ENCODE measurements at places on chromosomes 6 and 20.

DNA sequence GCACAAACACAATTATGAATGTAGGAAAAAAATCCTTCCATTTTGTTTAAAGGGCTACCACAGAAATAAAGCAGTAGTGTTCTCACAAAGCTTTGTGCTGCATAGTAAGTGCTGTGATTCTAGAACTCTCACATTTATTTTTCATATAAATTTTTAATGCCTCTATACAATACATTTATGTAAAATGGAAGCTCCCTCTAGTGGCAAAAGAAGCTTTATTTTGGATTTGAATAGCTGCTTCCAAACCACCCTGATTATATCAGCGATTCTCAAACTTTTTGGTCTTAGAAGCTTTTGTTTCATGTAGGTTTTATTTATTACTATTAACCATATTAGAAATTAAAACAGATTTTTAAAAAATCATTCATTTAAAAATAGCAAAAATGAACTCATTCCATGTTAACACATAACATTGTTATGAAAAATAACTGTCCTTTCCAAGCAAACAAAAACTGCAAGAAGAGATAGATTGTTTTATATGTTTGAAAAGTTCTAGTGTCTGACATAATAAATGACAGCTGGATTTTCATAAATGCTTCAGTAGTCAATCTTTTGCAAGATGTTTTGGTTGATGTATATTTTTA lies 38.4 kb downstream of the HS3ST5 start:
- DNase-seq: peak; percentile 4

- DNase-seq: no peak
These were observed 130.5 kb downstream of the CEBPB start for GRCh38 chr20:50320901-50321796.

DNA sequence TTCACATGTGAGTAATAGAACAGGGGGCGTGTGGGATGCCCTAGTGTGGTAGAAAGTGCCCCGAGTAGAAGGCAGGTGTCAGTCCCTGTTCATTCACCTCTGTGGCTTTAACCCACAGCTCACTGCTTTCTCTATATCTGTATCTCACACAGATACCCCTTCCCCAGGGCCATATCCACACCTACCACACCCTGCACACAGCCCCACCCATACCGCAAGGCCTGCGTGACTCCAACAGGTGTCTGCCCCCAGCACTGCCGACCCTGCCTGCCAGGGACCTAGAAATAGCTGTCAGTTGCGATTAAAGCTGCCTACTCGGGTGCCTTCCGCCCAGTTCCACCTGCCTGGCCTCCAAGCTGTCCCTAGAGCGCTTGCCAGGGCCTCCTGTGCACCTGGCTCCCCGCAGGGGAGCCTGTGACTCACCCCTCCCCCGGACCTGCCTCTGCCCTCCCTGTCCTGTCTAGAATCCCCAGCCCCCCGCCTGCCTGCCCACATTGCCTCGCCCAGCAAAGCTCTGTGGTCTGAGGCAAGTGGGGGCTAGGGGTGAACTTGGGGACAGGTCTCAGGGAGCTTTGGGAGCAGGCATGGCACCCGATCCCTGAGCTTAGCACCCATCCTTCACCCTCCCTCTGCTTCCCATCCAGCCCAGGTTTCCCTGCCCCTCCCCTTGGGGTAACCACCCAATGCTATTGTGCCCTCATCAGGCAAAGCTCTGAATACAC lies 38.3 kb upstream of the ID1 start:
- no peak for DNase-seq

GRCh38 chr6:90124874-90125510 lies 171.7 kb downstream of the BACH2 start:
- no peak for DNase-seq

DNA sequence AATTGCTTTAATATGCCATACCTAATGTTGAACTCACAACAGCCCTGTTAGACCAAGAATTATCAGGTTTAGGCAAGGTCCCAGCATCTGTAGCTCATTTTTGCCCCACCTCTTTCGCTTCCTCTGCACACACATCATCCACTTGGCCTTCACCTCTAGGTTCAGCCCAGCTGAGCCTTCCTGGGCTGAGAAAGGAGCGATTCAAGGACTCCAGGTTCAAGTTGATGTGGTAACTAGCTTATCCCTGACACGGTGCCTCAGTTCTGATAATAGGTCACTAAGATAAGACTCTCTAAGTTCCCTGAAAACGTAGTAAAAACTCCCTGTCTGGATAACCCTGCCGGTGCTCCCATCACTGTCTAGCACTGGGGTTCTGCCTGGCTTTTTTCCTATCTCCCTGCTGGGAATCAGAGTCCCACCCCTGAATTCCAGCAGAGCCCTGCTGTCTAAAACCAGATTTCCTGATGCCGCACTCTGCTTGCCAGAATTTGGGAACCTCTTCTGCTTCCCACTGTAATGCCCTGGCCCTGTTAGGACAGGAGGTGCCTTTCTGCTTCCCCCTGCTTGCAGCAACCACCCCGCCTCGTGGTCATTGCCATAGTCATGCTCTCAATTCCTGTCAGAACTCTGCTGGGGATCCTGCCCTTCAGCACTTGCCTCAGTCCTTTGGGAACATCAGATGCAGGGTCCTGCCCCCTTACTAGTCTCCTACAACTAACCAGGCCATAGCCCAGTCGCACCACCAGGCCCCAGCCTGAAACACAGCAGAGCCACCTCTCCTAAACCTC lies 47.6 kb downstream of the ALDH8A1 start:
- DNase-seq: no peak

- no peak for DNase-seq
These were observed at the start of gene DDAH2 for GRCh38 chr6:31728767-31729514. TSS of gene DDAH2 (minus strand) at chr6:31729299. CDS start at chr6:31729161, 138 bp downstream.

DNA sequence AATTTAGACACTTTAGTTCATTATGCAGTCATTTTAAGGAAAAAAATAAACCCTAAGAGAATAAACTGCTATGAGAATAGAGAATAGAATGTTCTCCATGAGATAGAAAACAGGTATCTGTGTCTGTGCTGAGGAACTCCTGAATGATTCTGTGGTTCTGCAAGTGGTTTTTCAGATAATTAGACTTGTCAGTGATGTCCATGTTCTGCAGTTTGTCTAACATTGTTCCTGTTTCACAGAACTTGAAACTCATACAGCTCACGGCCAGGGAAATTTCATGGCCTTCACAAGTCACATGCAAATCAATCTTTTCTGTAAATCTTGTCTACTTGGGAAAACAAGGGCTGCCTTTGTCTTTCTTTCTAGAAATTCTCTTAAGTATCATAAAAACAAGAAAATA lies 73.4 kb upstream of the HMGCLL1 start:
- no peak for DNase-seq

DNA sequence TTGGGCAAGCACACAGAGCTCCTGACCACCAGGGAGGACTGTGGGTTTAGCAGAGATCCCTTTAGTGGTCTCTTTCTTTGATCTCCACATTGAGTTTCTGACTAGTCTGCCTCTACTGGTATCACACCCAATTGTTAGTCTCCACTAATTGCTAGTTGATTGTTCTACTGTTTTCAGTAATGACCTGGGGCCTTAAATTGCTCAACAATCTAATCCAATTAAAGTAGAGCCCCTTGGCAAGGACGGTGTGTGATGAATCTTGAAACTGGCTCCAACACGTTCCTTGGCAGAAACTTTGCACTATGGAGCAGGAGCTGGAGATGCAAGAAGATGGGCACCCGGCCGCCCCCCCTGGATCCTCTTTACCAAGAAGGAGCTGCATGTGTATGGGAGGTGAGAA lies 12.3 kb downstream of the FAM50B start:
- no peak for DNase-seq

DNA sequence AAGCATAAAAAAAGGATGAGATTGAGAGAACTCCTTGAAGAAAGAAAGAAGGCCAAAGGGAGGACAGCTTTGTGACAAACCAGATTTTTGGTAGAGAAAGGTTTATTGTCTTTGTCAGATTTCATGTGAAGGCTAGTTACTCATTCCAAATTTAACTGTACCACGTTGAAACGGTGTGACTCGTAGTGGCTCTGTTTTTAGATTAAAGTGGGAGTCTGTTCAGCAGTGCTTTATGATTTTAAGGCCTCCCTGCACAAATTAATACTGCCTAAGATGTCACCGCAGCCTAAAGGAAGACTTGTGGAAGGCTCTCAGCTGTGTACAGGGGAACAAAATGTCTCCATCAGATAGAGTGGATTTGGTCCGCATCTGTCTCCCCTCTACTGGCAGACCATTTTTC lies 35.9 kb downstream of the CDC40 start:
- no peak for DNase-seq

- no peak for DNase-seq
These were observed 56.0 kb upstream of the TMEM181 start for GRCh38 chr6:158503846-158504245.

GRCh38 chr20:34452281-34452982 lies 63.8 kb upstream of the DYNLRB1 start:
- DNase-seq: no peak

DNA sequence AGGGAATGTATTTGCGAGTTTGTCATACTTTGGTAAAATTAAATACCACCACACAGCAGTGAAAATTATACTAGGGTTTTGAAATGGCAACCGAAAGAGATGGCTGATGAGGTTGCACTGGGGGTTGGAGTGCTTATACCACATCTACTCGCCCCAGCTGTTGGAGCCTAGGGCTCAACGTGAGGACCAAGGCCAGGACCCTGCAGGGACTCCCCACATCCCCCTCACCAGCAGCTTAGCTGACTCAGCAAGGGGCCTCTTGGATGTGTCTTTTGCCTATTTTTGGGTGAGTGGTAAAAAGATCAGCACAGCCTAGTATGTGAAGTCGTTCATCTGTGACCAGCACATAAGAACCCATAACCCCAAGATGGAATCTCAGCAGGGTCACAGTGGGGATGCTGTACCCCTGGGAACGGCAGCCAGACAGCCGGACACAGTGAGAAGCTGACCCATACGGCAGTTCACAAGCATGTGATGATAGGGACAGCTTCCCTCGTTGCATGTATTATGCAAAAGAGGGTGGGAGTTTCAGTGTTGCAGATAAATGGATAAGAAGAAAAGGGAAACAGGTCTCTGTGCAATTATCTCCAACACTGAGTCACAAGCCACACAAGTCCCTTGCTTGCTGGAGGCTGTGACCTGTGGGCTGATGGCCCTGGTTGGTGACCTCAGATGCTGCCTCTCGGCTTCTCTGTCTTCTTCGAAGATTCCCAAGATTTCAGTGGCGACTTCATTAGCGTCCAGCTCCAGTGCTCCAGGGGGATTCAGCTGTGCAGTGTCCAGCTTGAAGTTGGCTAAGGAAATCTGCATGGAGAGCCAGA lies 20.9 kb upstream of the SPO11 start:
- DNase-seq: no peak

GRCh38 chr6:34924831-34925625 lies 36.0 kb downstream of the ANKS1A start:
- DNase-seq: no peak

- no peak for DNase-seq
These were observed 160.4 kb downstream of the ZFP64 start for GRCh38 chr20:52031206-52031562.

DNA sequence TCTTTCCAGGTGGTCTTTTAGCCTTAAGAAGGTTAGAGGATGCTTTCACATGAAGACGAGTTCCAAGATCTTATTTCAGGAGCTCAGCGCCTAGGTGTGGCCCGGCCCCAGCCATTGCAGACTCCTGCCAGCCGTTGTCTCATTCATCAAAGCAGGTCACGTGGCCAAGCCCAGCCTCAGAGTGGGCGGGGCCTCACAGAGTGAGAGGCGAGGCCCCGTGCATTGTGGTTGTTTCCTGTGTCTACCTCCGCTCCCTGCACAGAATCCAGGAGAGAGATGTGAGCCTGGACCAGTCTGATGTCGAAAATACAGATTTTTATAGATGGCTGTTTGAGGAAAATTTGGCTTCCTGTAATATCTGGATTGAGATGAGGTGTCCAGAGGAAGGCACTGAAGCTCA lies 49.2 kb upstream of the CST5 start:
- peak; percentile 66 for DNase-seq

DNA sequence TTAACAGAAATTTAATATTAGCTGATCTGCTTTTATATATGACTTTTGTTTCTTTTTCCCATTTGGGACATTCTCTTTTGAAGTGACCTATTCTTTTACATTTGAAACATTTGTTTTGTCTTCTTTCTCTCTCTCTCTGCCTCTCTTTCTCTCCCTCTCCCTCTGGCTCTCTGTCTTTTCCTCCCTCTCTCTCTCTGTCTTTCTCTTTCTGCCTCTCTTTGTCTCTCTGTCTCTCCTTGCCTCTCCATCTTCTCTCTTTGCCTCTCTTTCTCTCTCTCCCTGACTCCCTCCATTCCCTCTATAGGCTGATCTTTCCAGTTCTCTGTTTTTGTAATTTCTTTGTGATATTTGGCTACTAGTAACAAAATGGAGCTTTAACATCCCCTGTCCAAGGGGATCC lies 52.0 kb upstream of the TULP1 start:
- no peak for DNase-seq

DNA sequence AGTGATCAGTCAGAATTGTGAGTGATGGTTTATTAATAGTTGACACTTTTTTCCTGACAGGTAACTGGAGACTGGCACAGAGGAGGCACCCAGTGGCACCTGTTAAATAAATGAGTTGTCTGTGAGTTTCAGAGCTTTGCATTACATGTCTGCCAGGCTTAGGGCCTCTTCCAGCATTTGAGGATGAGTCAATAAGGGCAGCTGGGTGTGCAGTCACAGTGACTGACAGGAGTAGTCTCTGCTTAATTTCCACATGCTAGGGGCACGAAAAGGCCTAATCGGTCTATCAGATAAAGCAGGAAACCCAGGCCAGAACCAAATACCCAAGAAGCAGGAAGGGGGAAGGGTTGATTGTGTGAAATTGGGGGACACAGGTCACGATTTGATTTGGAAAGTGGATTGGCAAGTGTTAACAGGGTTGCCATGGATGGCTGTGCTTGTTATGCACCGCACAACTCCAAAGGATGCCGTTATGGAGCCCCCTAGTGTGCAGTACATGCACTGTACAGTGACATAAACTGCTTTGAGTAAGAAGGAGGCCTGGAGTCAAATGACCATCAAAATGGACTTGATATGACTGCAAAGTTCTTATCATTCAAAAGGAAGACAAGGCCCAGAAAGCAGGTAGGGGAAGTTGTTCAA lies 111.9 kb upstream of the GGTLC1 start:
- DNase-seq: peak; percentile 32

- peak; percentile 15 for DNase-seq
These were observed 2.0 kb downstream of the ZBP1 start for GRCh38 chr20:57618091-57618763.

DNA sequence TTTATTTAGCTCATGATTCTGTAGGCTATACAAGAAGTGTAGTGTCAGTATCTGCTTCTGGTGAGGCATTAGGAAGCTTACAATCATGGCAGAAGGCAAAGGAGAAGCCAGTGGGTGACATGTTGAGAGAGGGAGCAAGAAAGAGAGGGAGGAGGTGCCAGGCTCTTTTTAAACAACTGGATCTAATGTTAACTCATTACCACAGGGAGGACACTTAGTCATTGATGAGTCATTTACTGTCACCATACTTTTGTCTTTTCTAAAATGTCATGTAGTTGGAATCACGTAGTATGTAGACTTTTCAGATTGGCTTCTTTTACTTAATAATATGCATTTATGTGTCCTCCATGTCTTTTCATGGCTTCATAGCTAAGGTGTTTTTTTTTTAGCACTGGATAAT lies 58.1 kb downstream of the NUS1 start:
- no peak for DNase-seq

- DNase-seq: no peak
These were observed 63.5 kb downstream of the VTA1 start for GRCh38 chr6:142210606-142211005.

GRCh38 chr20:1810926-1811620 lies 84.1 kb upstream of the SIRPA start:
- no peak for DNase-seq
